ENCODE measurements at places on chromosomes 2 and 18.

GRCh38 chr2:168432100-168432499 lies 24.0 kb upstream of the CERS6 start:
- DNase-seq, result no peak

DNA sequence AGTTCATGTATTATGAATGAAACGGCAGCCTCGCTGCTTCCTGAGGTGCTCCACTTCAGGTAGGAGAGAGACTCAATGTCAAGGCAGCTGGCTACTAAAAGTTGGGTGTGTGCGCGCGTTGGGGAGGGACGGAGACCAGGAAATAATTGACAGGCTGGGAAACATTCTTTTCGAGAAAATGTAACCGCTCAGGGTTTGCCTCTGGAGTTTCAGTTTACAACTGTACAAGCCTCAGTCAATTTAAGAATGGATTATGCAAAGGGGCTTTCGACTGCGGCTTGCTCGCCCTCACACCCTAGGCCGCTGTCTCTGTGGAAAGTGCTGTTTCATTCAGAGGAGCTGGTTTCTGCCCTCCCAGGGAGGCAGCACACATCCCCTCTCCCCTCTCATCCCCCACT lies 4.4 kb upstream of the SPRED2 start:
- no peak for DNase-seq

GRCh38 chr2:604385-604784 lies 72.8 kb downstream of the TMEM18 start:
- no peak for DNase-seq

- DNase-seq, result no peak
Measured at GRCh38 chr18:75049455-75049789, 159.5 kb downstream of the PTGR3 start.

DNA sequence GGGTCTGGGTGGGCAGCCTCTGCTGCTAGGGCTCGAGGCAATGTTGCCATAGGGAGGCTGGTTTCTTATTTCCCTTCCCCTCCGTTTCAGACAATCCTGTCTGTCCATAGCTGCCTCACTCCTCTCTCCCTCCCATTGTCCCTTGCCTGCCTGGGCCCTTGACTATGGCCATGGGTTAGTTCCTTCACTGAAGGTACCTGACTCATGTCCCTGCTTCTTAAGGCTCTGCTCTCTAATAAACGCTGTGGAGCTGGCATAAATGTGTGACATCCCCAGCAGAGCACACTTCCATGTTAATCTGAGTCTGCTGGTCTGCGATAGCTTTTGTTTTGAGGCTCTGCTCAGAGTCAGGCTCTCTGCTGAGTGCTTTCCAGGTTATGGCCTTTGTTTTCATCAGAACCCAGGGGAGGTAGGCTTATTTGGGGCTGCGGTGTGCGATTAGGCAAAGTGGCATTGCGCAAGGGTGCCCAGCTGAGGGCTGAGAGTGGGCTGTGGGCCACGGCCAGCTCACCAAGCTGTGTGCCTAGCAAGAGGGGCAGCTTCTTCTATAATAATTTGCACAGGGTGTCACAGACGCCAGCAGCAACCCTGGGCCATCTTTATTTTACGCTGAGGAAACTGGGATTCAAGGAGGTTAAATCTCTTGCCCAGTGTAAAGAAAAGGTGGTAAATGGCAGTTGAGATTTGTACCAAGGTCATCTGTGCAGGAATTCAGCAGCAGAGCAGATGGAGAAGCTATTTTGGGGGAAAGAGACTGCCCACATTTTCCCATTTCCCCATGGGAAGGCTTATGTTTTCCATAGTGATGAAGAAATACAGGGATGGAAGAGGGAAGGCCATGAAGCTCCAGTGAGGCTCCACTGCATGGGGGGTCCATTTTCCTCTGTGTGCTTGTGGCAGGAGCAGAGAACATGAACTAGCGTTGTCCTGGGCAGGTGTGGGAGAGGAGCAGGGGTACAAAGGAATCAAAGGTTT lies 25.6 kb downstream of the MRPL33 start:
- DNase-seq, result no peak

DNA sequence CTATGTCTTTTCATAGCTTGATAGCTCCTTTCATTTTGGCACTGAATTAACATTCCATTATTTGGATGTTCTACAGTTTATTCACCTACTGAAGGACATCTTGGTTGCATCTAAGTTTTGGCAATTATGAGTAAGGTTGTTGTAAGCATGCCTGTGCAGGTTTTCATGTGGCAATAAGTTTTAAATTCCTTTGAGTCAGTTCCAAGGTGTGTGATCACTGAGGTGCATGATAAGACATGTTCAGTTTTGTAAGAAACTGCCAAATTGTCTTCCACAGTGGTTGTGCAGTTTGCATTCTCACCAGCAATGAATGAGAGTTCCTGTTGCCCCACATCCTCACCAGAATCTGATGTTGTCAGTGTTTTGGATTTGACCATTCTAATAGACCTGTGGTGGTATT lies 24.2 kb downstream of the XDH start:
- DNase-seq, result no peak

GRCh38 chr2:227783404-227784138 lies 30.1 kb upstream of the CCL20 start:
- DNase-seq, result no peak

DNA sequence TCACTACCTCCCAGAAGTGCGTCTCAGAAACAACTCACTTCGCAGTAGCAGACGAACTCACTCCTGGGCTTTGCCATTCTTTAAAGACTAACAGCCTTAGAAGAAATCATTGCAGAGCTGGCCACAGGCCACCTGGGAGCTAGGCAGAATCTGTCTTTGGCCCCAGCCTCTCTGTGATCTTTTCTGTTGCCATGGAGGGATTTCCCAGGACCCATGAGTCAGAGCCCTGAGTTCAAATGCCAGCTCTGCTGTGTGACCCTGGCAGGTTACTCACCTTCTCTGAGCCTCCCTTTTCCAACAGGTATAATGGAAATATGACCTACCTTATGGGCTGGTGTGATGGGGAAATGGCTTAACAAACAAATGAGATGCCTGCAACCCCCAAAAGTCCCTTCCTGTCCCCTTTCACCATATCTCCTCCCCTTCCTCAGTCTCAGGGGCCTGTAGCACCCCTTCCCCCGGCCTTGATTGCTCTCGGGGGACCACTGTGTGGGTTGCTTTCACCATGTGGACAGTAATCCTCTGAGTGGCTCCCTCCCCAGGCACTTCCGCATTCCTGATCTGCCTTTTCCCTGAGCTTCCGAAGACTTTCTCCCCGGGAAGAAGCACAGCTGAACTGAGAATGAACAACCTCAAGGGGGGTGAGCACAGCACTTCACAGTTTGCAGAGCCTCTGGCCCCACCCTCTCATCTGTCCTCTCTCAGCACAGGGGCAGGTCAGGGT lies 34.0 kb upstream of the SLC66A3 start:
- DNase-seq, result no peak

DNA sequence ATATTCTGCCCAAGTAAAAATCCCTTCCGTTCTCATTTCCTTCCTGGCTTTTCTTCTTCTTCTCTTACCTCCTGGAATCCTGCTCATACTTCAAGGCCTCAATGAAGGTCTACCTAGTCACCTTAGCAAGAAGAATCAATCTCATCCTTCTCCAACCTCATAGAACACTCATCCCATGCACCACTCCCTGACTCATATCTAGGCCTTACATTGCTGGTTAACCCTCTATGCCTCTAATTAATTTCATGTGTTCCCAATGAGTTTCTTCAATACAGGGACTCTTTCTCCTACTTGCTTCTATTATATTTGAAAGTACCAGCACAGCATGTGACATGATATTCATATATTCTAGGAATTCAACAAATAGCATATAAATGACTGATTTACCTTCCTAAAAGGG lies 63.0 kb downstream of the BCL11A start:
- DNase-seq, result no peak

DNA sequence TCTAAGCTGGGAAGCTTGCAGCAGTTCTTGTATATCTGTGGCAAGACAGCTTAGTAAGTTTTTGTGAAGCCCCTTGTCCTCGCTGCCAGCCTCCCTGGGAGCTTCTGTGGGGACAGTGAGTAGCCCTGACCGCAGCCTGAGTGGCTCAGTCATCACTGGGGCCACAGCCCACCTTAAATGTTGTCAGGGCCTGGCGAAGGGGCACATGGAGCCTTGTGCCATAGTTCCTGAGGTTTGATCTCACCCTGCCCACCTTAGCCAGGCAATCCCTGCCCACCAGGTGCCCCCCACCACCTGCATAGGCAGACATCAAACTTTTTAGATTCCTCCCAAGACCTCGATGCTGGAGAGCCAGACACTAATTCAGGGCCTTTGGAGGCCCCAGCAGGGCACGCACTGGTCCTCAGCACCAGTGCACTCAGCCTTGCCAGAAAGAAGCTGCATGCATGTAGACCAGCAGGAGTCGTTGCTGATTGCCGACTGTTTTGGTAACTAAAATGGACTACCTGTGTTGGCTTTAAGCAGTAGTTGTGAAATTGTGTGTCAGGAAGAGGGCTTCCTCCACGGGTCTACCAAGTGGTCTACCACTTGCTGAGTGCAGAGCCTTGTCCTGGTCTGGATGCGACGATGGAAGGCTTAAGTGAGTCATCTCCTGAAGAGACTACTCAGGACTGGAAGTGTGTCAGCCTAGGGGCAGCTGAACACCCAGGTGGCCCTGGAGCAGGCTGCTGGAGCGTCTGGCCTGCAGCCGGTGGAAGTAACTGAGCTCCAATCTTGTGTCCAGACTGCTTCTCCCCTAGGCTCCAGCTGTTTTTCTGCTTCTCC lies 233.1 kb downstream of the SEPTIN10 start:
- DNase-seq, result no peak

DNA sequence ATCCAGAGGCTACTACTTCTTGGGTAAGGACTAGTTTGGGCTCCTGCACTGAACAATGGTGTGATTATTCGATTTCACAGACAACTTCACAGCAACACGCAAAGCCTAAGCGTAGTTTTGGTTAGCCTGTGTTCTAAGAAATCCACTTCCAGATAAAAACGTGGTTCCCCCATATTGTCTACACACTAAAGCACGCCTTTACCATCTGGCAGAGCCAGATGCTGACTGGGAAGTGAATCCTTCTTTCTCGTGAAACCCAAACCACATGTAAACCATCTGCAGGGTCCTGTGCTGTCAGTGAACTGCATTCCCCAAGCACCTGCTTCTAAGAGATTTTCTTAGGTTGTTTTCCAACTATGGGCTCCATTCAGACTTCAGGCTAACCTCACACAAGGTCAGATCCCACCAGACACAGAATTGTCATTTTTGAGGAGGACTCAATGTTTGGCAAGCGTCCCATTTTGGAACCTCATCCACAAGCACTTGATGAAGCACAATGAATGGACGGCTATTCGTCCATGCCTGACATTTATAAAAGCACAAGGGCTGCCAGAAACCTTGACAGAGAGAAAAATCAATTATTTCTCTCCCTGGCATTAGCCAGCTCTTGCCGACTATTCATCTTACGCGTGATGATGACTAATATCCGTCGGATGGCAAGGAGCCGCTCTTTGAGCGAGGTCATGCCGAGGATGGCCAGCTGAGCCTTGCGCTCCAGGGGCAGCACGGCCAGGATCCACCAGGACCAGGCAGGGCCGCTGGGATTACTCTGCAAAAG lies 38.4 kb downstream of the LONRF2 start:
- no peak for DNase-seq

- no peak for DNase-seq
Measured at GRCh38 chr2:206275312-206276055, 1.0 kb downstream of the ZDBF2 start.

- DNase-seq, result no peak
Measured at GRCh38 chr2:54773838-54774237, 50.4 kb downstream of the EML6 start.

- DNase-seq, result no peak
Measured at GRCh38 chr2:226979004-226979403, 143.2 kb downstream of the RHBDD1 start.

DNA sequence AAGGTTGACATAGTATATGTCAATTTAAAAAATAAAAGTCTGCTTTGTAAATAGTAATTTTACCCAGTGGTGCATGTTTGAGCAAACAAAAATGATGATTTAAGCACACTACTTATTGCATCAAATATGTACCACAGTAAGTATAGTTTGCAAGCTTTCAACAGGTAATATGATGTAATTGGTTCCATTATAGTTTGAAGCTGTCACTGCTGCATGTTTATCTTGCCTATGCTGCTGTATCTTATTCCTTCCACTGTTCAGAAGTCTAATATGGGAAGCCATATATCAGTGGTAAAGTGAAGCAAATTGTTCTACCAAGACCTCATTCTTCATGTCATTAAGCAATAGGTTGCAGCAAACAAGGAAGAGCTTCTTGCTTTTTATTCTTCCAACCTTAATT lies 78.6 kb upstream of the CSRNP3 start:
- no peak for DNase-seq

DNA sequence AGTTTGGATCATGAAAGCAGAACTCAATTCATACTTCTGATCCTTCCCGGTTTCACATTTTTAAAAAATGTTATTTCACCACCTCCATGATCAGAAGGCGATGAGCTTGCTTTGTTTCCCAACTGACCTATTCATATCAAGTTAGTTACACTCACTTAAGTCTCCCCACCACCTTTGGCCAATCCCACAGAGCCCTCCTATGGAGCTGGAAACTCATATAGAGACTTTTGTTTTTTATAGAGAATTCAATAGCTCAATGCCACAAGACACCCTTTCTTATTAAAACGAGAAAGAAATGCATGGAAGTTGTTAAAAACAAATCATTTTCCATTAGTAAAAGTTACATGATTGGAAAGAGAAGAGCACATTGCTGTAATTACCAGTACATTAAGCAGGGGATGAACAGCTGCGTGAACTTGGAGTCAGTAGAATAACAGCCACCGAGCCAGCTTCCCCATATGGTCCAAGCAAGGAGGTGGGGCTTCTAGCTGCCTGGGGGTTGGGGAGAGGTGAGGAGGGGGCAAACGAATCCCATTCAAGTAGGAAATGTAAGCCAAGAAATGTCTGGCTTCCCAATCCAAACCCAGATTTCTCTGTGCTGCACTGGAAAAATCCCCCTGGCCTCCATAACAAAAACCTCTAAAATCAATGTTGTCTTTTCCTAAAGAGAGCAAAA lies 614.5 kb downstream of the IRS1 start:
- DNase-seq, result no peak

DNA sequence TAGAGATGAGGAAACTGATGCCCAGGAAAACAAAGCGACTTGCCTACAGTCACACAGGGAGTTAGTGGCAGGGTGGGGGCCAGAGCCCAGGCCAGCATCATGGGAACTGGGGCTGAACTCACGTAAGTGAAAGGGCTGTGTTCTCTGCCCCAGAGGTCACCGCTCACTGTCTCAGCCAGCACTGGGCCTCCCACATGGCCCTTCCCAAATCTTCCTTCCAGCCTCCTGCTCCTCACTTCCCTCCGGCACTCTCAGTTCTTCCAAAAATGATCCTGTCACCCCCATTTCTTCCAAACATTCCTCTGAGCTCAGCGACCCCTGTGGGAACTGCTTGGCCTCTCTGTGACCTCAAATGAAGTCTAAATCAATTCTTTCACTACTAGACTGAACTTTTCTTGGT lies 90.5 kb upstream of the TMEM247 start:
- no peak for DNase-seq

Data from activated CD8-positive, alpha-beta memory T cell treated with anti-CD3 and anti-CD28 coated beads for 1 hour (primary cell).